ENCODE measurements at places on chromosomes 12 and 14.

GRCh38 chr12:59484575-59484974 lies 111.3 kb upstream of the SLC16A7 start:
- DNase-seq = no peak

- no peak for DNase-seq
Observed at GRCh38 chr12:104095289-104095688, 31.0 kb downstream of the HCFC2 start.

DNA sequence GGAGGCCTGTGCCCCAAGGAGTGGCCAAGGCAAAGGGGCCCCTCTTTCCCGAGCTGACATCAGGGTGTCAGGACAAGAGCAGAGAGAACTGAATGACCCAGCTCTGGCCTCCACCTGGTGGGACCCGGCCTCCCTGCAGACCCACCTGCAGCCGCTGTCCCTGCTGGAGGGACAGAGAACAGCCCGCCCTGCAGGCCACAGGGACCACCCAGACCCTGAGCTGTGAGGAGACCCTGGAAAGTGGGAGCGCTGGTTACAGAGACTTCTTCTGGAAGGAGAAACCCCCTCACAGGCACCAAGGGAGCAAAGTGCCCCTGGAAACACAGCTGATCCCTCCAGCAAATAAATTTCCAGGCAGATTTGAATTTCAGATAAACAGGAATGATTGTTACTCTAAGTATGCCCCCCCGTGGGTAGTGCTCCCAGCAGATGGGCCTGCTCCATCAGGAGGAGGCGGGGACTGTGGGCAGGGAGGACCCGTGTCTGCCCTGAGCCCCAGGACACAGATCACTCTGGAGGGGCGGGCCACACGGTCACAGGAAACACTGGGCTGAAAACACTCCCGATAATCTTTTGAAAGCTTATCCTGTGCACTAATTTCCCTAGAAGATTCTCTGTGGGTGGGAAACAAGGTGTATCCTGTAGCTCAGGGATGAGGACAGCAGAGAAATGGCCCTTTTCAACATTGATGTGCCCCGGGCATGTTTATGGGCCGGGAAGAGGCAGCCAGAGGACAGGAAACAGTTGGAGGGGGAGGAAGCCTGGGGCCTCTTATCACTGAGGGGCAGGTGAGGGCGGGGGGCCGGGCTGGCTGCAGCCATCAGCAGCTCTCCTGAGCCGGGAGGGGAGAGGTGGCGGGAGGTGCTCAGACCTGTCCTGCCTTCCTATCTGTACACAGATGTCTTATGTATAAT lies 276.0 kb downstream of the ADGRD1 start:
- no peak for DNase-seq

- no peak for DNase-seq
Observed at GRCh38 chr12:77079631-77080030, 14.3 kb upstream of the E2F7 start.

DNA sequence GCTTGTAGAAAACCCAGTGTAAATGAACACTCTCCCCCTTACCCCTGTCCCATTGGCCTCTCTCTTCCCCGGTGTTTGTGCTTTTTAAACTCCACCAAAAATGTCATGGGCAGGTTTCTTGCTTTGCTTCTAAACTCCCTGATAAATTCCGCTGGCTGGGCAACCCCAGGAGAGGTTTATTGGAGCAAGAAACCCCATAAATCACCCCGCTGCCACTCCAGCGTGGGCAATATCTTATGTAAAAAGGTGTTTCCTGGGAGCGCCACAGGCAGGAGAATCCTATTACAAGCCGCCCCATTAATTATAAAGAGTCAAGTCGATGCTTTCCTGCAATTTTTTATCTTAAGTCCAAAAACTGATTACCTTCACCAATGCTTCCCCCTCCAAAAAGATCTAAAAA lies 22.8 kb downstream of the LHX5 start:
- no peak for DNase-seq

DNA sequence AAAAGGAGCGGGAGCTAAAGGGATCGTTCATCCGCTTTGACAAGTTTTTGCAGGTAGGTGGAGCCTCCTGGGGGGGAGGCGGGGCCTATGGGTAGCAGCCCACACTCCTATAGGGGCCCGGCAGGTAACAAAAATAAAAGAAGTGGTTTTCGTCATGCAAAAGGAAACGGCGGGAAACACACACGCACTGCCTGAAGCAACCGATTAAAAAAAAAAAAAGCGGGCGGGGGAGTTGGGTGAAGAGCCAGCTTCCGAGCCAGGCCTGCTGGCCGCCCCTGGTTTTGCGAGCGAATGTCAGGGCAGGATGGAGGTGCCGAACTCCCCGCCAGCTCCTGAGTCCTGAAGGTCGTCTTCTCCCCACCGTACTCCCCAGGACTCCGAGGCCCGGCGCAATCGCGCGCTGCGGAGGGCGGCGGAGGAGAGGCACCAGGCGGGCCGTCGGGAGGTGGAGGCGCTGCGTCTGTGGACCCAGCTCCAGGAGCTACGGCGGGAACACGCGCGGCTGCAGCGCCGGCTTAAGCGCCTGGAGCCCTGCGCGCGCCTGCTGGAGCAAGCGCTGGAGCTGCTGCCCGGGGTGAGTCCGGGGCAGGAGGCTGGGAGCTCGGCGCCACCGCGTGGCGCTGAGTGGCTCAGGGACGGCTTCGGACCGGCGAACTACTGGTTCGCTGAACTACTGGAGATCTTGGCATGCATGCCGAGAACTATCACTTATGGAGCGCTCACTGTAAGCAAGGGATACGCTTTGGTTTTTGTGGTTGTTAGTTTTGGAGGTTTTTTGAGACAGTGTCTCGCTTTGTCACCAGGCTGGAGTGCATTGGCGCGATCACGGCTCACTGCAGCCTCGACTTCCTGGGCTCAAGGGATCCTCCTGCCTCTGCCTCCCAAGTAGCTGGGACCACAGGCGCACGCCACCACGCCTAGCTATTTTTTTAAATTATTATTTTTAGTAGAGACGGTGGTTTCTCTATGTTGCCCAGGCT lies 3.6 kb downstream of the CFAP73 start:
- peak; percentile 26 for DNase-seq

DNA sequence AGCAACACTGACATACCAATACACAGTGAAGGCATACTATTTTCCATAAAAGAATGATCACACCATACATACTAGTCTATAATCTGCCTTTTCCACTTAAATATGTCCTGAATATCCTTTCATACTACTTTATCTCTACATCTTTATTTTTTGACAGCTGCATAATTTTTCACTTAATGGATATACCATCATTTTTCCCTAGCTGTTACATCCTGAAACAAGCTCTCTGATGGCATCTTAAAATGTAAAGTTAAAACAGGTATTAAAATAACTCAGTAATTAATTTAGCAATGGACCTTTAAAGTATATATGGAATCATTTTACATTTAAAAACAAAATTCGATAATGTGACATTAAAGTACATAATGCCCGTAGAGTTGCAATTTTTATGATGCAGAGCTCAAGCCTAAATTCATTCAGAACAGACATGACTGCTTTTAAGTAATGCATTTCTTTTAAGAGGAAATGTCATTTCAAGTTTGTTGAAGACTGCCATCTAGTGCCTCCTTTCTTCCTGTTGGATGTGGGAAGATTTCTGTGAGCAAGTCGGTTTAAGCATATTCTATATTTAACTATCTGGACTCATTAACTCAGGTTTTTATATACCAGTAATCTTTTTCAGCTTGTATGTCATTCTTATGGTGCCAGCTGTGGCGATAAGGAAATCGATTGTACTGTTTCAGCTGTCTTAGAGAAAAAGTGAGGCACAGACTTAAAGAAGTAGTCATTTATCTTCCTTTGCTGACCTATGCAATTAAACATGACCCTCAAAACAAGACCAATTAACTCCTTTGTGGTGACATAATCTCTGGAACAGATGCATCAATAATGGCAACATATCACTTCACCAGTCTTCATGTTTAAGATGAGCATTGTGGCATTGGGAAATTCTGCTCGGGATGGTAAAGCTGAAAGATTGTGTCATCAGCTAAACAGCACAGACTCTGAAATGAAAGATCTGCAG lies 20.3 kb downstream of the PRICKLE1 start:
- DNase-seq = no peak

GRCh38 chr14:55893705-55894104 lies 224.5 kb upstream of the PELI2 start:
- no peak for DNase-seq

DNA sequence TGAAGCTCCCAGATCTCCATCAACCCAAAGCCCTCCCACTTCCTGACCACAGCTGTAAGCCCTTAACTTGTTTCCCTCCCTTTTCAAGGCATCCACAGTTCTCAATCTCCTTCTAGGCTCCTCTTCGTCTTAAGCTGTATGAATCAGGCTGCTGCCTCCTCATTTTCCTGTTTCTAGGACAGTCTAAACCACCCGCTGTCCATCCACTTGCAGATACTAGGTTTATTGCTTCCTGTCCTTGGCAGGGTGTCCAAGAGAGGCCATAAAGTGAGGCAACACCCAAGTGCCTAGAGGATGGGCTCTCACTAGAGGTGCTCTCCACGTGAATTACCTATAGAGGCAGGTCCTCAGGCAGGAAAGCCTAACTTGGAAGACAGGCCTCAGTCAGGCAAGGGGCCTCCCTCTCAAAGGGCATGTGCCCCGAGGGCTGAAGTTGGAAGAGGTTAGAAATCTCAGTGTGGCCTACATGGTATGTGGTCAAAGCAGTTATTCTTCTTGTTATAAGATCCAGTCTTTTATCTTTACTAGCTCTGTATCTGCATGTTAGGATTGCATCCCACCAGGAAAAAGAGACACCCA lies 8.8 kb upstream of the TMEM106C start:
- DNase-seq = no peak

DNA sequence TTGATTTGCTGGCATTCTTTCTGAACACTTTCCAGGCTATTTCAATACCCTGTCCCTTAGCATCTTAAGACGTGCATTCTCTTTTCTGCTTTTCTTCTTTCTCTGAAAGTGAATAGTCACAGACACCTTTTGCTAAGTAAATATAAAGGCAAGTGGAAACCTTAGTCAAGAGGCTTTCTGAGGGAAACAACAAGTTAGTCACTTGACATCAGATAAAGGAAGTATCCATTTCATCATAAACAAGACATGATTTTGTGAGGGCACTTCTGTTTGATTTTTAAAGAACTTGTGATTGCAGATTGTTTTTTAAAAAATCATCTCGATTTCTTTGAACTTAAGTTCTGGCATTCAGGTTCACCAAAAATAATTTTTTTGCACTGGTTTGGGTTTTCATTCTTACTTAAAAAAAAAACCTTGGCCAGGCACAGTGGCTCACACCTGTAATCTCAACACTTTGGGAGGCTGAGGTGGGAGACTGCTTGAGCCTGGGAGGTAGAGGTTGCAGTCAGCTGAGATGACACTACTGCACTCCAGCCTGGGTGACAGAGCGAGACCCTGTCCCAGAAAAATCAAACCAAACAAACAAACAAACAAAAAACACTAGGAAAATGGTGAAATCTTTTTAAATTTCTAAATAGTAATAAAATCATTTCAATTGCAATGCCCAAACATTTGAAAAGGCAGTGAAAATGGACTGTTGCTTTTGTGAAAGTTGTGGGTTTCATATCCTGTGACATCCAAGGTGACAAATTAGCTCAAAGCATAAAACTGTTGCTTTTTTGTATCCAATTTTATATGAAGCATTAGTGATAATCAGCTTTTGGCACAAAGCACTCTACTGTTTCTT lies 8.3 kb upstream of the KLHL42 start:
- no peak for DNase-seq

DNA sequence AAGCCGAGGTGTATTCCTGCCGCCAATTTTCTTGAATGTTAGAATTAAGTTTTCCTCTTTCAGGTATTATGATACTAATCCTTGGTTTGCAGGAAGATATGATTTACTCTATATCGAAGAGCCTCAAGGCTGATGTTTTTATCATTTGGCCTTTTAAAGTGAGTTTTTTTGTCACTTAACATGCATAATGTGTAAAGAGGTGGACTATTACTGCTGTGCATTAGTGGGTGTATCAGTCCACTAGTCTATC lies 11.1 kb upstream of the TMPO start:
- DNase-seq = no peak

DNA sequence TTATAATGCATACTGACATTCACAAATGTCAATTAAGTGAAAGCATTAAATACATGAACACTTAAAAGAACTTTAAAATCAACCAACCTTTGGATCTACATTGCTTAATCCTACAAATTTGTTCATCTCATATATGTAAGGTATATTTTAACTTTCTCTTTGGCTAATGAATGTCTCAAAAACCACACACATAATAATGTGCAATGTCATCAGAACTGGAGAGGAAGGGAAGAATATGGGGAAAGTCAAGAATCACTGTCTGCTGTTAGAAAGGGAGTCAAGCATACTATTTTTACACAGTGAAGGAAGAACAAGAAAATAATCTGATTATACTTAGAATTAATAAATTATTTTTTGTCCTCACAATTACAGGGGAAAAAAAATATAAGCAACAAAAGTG lies 4.9 kb downstream of the GMFB start:
- no peak for DNase-seq

DNA sequence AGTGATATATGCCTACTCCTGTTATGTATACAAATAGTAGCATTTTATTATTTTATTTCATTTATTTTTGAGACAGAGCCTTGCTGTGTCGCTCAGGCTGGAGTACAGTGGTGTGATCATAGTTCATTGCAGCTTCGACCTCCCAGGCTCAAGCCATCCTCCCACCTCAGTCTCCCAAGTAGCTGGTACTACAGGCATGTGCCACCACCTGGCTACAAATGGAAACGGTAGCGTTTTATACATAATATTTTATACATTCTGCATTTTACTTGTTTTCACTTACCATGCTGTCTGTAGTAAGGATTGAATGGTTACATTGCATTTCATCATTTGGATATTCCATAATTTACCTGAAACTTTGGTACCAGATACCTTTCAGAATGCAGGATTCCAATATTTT lies 14.1 kb downstream of the C1R start:
- no peak for DNase-seq

DNA sequence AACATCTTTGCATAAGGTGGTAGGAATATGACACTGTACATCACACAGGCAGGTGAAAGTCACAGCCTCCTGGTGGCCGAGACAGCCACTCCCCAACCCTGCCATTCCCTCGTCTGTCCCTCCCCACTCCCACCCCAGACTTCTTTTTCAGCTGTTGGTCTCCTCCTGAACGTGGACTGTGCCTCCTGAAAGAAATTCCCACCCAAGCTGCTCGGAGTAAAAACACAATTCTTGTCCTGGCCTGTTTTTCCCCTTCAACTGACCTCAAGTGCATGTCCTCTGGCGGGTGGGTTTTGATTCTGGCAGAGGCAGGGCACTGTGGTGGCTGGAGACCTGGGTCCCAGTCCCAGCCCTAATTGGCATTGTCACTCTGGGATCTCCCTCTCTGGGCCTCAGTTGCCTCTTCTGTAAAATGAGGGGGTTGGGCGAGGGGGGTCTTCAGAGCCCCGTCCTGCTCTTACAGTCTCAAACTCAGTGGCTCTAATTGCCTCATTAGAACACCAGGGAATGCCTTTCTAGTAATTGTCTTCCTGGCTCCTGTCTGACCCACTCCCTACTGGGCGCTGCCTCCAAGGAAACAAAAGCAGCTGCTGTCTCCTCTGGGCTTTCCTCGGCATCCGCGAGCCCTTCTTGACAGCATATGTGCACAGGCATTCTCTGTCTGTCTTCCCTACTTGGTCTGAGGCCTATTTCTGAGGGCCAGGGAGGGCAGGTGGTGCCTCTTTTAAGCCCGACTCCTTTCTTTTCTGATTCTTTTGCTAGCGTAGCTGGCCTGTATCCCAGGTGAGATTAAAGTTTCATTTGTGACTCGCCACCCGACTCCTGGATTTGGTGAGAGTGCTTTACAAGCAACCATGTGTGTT lies 186.6 kb upstream of the RMST start:
- no peak for DNase-seq

- no peak for DNase-seq
Observed at GRCh38 chr12:67661311-67662021, 12.9 kb downstream of the DYRK2 start.

- DNase-seq = no peak
Observed at GRCh38 chr14:102280376-102280962, 24.5 kb downstream of the MOK start.
